CD4-positive, alpha-beta T cell treated with Interleukin-21 for 1 hour (primary cell): ENCODE measurements at places on chromosomes 5 and 9.

DNA sequence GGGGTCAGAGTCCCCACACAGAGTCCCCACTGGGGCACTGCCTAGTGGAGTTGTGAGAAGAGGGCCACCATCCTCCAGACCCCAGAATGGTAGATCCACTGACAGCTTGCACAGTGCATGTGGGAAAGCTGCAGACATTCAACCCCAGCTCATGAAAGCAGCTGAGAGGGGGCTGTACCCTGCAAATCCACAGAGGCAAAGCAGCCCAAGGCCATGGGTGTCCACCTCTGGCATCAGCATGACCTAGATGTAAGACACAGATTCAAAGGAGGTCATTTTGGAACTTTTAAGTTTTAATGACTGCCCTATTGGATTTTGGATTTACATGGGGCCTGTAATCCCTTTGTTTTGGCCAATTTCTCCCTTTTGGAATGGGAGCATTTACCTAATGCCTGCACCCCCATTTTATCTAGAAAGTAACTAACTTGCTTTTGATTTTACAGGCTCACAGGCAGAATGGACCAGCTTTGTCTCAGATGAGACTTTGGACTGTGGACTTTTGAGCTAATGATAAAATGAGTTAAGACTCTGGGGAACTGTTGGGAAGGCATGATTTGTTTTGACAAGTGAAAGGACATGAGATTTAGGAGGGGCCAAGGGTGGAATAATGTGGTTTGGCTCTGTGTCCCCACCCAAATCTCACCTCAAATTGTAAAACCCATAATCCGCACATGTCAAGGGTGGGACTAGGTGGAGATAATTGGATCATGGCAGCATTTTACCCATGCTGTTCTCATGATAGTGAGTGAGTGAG lies 56.3 kb upstream of the ITGA1 start:
- DNase-seq, result no peak

GRCh38 chr5:149264439-149265067 lies 7.1 kb upstream of the AFAP1L1 start:
- DNase-seq, result peak; percentile 43

GRCh38 chr9:88998503-88998902 lies 7.2 kb downstream of the S1PR3 start:
- no peak for DNase-seq

GRCh38 chr5:52909192-52909591 lies 80.0 kb upstream of the ITGA2 start:
- no peak for DNase-seq

DNA sequence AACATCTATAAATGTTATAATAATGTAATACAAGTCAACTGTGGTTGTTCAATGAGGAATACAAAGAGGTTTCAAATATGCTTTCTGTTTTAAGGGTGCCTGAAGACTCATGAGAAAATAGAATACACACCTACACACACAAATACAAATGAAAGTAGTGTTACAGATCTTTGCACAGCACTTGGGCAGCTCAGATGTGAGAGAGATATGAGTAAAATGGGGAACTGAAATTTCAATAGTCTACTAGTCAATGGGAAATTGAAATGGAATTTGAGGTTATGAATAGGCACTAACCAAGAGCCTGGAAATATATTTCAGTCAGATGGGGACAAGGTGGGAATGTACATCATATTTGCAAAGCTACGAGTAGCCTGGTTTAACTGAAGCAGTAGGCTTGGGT lies 96.6 kb downstream of the ISL1 start:
- DNase-seq, result no peak
